ENCODE measurements at places on chromosomes 13 and 19. TPM values are rescaled to one million over a fixed set of nuclear protein-coding genes. Genes with fewer than 3 reads are reported as not detected.
A peak's percentile ranks its signal among the peaks of the same experiment; 100 is the strongest.

ZFP14 gene
- 6.2 TPM for polyA plus RNA-seq

GRCh38 chr13:36431204-36432105 lies 840 bp upstream of the CCNA1 start:
- DNase-seq = peak; percentile 27

- DNase-seq = no peak
These were observed 158.9 kb downstream of the CACNA1A start for GRCh38 chr19:13347367-13347766.

- DNase-seq = no peak
These were observed 15.7 kb downstream of the ZNF808 start for GRCh38 chr19:52542984-52543664.

DNA sequence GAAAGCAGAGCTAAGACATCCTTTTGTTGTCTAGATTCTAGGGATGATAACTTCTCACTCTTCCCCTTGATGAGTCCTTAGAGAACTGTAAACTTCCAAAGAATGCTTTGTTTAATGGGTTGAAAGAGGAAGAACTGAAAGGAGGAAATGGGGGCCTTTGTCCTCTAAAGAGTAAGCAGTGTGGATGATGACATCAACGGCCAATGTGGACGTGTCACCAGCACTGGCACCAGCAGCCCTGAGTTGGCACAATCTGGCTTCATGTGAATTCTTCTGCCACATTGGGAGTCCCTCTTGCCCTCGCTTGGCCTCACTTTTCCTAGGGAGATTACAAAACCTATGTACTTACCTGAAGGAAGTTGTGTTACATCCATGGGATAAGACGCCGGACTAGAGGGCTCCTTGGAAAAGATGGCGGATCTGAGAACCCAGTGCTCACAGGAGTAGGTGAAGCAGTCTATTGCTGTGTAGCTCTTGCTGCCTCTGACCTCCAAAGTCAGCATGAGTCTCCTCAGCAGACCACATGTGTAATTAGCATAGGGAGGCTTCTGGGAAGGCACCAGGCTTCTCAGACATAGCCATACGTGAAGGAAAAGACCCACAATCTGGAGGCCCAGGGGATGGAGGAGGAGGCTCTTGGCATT lies 62.8 kb downstream of the RGCC start:
- DNase-seq = no peak

- no peak for DNase-seq
These were observed 1015.7 kb downstream of the EFNB2 start for GRCh38 chr13:105519771-105520170.

LILRA2 gene
- polyA plus RNA-seq = 1.4 TPM

DNA sequence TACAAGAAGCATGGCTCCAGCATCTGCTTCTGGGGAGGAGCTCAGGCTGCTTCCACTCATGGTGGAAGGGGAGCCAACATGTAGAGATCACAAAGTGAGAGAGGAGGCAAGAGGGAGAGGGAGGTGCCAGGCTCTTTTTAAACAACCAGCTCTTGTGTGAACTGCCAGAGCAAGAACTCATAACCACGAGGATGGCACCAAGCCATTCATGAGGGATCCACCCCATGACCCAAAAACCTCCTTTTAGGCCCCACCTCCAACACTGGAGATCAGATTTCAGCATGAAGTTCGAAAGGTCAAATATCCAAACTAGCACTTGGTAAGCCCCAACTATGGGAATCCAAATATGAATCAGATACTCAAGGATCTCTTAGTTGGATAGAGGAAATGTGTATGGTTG lies 131.2 kb downstream of the RXFP2 start:
- DNase-seq = no peak

PEX11G gene
- polyA plus RNA-seq = 0.52 TPM

DNA sequence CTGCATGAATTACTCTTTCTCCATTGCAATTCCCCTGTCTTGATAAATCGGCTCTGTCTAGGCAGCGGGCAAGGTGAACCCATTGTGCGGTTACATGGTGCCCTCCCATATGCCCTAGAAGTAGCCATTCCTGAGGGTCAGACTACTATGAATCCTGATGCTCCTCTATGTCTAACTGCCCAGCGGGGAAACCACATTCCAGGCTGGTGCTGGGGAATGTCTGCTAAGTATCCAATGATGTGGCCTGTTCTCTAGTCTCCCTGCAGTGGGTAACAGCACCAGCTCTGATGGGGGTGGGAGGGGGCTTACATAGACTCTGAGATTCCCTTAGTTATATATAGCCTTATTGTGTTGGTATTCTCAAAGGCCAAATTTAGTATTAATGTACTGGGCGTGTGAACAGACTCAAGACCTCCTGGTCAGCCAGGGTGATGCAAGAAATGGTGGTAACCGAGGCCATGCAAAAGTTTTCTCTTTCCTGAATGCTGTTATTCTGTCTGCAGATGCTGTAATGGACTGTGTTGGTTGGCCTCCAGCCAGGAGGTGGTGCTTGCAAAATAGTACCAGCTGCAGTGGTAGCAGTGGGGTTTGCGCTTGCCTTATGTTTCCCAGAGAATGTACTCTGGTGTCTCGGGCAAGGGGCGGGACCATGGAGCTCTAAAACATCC lies 564.8 kb upstream of the SLITRK1 start:
- no peak for DNase-seq

PDE4A gene
- 2.8 TPM for polyA plus RNA-seq

DNA sequence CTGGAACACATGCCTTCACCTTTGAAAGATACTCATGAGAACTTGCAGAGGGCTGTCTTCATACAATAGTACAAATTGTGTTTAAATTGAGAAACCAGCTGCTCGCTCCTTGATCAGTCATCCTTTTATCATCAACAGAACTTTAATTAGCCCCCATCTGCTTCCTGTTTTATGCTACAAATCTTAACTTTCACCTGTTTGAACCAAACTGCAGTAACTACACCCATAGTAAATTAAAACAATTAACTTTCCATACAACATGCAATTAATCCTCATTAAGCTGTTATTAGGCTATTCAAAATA lies 85.2 kb downstream of the FOXO1 start:
- DNase-seq = peak; percentile 65

SIGLEC6 gene
- polyA plus RNA-seq = 0.72 TPM

- DNase-seq = no peak
These were observed 3.3 kb downstream of the FCGRT start for GRCh38 chr19:49515767-49516166.

DNA sequence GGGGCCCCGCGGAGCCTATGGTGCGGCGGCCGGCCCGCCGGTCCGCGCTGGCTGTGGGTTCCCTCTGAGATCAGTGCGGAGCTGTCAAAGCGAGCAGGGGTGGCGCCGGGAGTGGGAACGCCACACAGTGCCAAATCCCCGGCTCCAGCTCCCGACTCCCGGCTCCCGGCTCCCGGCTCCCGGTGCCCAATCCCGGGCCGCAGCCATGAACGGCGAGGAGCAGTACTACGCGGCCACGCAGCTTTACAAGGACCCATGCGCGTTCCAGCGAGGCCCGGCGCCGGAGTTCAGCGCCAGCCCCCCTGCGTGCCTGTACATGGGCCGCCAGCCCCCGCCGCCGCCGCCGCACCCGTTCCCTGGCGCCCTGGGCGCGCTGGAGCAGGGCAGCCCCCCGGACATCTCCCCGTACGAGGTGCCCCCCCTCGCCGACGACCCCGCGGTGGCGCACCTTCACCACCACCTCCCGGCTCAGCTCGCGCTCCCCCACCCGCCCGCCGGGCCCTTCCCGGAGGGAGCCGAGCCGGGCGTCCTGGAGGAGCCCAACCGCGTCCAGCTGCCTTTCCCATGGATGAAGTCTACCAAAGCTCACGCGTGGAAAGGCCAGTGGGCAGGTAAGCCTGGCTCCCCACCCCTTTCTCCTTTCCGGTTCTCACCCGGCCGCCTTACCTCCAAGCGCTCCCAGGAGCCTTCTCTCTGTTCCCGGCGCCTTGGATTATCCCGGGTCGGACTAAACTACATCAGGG lies at the start of gene PDX1:
TSS of gene PDX1 (plus strand) at position 67 of the 743 bp plus-strand sequence. CDS start at position 206, 139 bp downstream.
- DNase-seq = peak; percentile 27

GRCh38 chr19:19211499-19212420 lies at the start of gene NCAN:
Gene NCAN, plus strand, starts transcription at chr19:19211958. Its CDS starts 4,996 bp downstream, at chr19:19216954.
- no peak for DNase-seq

- DNase-seq = no peak
These were observed 79.0 kb upstream of the XPO4 start for GRCh38 chr13:20981370-20982095.

DNA sequence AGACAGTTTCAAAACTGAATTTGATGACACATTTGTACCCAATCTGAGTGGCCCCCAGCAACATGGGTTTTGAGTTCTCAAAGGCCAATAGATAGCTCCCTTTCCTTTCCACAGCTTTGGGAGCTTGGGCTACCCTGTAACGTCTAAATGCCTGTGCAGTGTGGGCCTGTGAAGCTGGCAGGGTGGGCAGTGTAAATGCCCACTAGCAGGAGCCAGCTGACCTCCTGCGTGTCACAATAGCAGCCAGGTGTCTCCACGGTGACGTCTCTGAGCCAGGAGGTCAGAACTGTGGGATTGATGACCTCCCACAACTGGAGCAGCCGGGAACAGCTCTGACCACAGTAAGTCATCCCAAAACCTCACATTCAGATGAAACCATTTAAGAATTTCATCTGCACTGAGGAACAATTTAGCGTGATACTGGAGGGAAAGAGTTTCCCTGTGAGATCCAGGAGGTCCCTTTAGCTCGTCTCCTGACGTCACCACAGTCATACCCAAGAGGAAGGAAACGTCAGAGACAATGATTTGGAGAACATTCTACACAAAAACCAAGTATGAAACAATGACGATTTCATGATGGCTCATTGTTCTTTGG lies at the start of gene IPO5:
TSS of gene IPO5 (plus strand) at position 300 of the 595 bp plus-strand sequence. CDS start 23,022 bp downstream, outside the sequence.
- no peak for DNase-seq

ZNF575 gene
- 2.2 TPM for polyA plus RNA-seq

DNA sequence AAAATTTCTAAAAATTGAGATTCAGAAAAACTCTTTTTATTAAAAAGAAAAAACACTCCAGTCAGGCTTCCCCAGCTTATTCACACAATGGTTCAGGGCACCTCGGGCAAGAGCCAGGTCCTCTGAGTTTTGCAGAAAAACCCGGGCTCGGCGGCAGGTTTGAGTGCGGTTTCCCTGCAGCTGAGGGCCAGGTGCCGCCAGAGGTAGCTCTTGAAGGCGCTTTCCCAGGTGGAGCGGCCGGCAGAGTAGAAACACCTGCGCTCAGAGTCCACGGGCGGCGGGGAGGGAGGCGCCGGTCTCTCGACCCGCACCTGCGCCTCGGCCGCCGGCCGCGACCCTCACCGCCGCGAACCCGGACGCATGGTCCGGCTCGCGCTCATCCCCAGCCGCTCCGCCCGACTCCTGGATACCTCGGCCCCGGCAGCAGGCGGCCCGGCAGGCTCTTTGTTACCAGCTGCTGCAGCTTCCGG lies 444 bp downstream of the PROSER1 start:
- DNase-seq = no peak

GIPC3 gene
- polyA plus RNA-seq = not detected

ZNF146 gene
- polyA plus RNA-seq = 28.0 TPM

CYP4F12 gene
- polyA plus RNA-seq = not detected

DNA sequence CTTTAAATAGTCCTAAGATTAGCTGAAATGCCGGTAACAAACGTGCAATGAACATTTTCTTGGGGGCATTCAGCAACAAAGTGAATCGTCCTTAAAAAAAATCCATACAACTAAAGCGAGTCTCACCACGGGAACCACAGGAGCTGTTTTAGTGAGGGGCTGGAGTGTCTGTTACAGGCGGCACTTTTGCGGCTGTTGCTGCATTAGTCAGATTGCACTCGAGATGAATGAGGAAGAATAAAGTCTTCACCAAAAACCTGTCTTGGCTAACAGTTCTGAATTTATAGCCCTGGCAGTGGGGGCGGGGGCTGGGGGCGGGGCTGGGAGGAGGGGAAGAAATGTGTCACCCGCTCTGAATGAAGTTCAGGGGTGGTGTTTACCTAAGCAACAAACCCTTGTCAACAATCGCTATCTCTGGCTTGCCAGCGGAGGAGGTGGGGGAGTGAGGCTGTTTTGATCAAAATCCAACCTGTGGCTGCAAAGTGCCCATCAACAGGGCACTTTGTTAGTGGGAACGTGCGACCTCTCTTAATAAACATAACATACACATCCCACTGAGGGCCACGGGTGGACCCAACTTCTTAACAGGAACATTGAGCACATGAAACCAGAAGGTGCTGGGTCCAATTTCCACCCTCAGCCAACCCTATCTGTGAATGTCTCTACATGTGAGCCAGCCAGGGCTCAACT lies 44.5 kb downstream of the RFX2 start:
- DNase-seq = no peak

DNA sequence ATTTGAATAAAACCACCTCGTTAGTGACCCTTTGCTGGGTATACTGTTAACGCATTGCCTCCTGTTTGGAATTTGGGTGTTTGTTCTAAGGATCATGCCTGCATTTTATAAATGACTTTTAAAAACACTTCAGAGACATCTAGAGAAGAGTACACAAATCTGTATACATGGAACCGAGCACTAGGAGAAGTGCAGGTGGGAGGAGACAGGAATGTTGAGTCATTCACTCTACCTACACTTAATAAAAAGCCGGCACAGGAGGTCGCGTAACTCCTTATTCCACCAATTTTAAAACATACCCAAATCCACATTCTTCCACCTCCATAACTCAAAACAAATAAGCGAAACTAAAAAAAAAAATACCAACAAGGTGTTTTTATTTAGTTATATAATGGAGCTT lies 48.6 kb downstream of the FGF9 start:
- DNase-seq = no peak

KLF2 gene
- polyA plus RNA-seq = 321 TPM

- DNase-seq = no peak
These were observed 125.9 kb downstream of the FGF14 start for GRCh38 chr13:102275969-102276368.

DNA sequence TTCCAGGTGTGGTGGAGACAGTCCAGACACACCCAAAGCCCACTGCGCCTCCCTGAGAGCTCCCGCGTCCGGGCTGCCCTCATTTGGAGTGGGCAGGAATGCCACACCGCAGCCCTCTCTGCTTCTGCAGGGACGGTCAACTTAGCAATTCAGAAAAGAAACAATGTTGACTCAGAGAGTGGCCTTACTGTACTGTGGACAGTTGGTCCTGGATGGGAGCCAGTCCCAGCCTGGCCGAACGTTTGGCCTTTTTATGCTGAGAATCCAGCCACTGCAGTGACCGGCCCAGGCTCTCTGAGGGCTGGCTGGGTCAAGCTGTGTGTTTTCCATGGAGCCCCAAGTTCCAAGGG lies 7.2 kb downstream of the GAS6 start:
- DNase-seq = no peak

All from naive B cell (primary cell).